ENCODE measurements at places on chromosomes 12 and 14. TPM values are rescaled to one million over a fixed set of nuclear protein-coding genes. Genes with fewer than 3 reads are reported as not detected.
A peak's percentile ranks its signal among the peaks of the same experiment; 100 is the strongest.

PIWIL1 gene
- total RNA-seq: not detected

PSMB5 gene
- 105 TPM for total RNA-seq

MARCHF9 gene
- total RNA-seq: 5.1 TPM

- no peak for DNase-seq
- no peaks in the 10 kb centered on the region for H3K27me3 ChIP-seq
- no peak overlapping the region for H3K4me3 ChIP-seq
- no peaks in the 10 kb centered on the region for H3K4me1 ChIP-seq
- no peaks in the 10 kb centered on the region for H3K36me3 ChIP-seq
- no peak overlapping the region for H3K27ac ChIP-seq
Observed at GRCh38 chr12:66901138-66901932, 222.5 kb upstream of the GRIP1 start.

DNA sequence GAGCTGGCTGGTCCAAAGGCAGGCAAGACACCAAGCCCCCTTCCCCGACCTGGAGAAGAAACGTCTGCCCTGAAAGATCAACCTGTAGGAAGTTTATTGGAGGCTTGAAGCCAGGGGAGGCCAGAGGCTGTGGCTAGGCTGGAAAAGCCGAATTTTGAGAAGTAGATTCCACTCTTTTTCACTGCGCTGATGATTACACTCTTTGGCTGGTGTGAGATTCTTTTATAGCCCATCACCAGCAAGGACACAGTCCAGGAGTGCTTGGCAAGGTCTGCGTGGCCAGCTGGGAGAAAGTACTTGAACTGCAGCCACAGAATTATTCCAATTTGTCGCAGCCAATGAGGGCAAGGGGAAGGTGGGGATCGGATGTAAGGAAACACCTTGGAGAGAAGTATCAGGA, 45.0 kb downstream of the SYNE3 start:
- no peaks in the 10 kb centered on the region for H3K4me1 ChIP-seq
- no peak overlapping the region for H3K4me3 ChIP-seq
- H3K27ac ChIP-seq: peak overlapping the region; percentile 42
- DNase-seq: peak; percentile 66

DNA sequence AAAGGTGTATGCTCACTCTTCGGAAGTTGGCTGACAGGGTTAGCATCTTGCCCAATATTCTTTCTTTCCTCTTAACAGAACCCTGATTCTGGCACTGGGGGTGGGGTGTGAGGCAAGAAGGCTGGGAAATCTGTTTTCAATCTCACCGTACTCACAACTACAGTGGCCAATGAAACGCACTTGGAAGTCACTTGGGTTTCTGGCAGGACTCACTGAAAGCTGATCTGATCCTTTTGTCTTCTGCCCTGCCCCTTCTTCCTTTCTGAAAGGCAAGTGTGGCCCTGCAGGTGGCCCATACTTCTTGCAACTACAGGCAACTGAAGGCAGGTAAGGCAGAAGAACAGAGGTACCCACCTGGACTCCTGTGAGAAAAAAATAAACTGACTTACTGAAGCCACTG, 106.9 kb downstream of the STXBP6 start:
- no peaks in the 10 kb centered on the region for H3K4me1 ChIP-seq
- no peak overlapping the region for H3K27ac ChIP-seq
- no peak overlapping the region for H3K4me3 ChIP-seq
- no peaks in the 10 kb centered on the region for H3K27me3 ChIP-seq
- H3K36me3 ChIP-seq: no peaks in the 10 kb centered on the region

- peaks cover 8% of the 10 kb centered on the region for H3K4me1 ChIP-seq
- H3K36me3 ChIP-seq: no peaks in the 10 kb centered on the region
- no peak for DNase-seq
- no peaks in the 10 kb centered on the region for H3K27me3 ChIP-seq
Observed at GRCh38 chr12:76547526-76547925, 12.0 kb downstream of the OSBPL8 start.

GRCh38 chr14:59705866-59706265, 129.3 kb upstream of the CCDC175 start:
- no peak overlapping the region for H3K27ac ChIP-seq
- H3K27me3 ChIP-seq: no peaks in the 10 kb centered on the region
